ENCODE measurements at places on chromosomes 3 and 15. TPM values are rescaled to one million over a fixed set of nuclear protein-coding genes. Genes with fewer than 3 reads are reported as not detected.

The RFT1 gene
- polyA plus RNA-seq: 6.1 TPM

The GABRR3 gene
- polyA plus RNA-seq: not detected

The SKOR1 gene
- polyA plus RNA-seq: 0.81 TPM

The CCDC80 gene
- polyA plus RNA-seq: 0.14 TPM

The CCR4 gene
- not detected for polyA plus RNA-seq

The EHHADH gene
- 2.0 TPM for polyA plus RNA-seq

The ANP32A gene
- 190 TPM for polyA plus RNA-seq

The RAD54L2 gene
- 14.9 TPM for polyA plus RNA-seq
